ENCODE measurements at places on chromosomes 5 and 9. TPM values are rescaled to one million over a fixed set of nuclear protein-coding genes. Genes with fewer than 3 reads are reported as not detected.
A peak's percentile ranks its signal among the peaks of the same experiment; 100 is the strongest.

- no peak overlapping the region for H3K27ac ChIP-seq
- no peak for DNase-seq
- H3K4me3 ChIP-seq, result no peak overlapping the region
- no peaks in the 10 kb centered on the region for H3K4me1 ChIP-seq
- H3K36me3 ChIP-seq, result no peaks in the 10 kb centered on the region
- no peaks in the 10 kb centered on the region for H3K27me3 ChIP-seq
These were observed 78.1 kb downstream of the NDUFAF2 start for GRCh38 chr5:61023131-61023530.

- DNase-seq, result no peak
- no peaks in the 10 kb centered on the region for H3K4me1 ChIP-seq
- no peaks in the 10 kb centered on the region for H3K36me3 ChIP-seq
- no peak overlapping the region for H3K27ac ChIP-seq
- no peak overlapping the region for H3K4me3 ChIP-seq
These were observed 15.2 kb upstream of the SH3RF2 start for GRCh38 chr5:145921211-145921610.

Gene INSL6
- total RNA-seq, result not detected

Gene SMIM15
- total RNA-seq, result 15.9 TPM

DNA sequence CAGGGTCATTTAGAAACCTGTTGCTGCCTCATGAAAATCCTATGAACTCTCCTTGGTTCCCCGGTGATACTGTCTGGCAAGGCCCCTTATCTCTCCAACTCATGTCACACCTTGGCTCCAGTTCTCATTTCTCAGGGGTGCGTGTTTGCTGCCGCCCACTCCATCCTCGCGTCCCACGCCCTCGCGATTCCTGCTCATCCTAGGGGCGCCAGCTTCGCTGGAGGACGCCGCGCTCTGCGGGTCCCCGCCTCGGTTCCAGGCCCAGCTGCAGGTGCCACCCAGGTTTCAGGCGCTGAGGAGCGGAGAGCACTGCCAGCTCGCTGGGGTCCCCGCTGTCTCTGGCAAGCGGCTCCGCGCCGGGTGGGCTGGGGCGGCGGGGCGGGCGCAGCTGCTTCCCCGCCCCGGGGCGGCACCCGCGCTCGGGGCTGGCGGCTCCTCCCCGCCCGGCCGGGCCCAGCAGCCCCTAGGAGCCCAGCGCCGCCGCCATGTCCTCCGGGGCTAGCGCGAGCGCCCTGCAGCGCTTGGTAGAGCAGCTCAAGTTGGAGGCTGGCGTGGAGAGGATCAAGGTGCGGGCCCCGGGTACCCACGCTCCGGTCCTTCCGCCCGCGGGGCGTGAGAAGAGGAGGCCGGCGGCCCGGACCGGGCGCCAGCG, at the start of gene GNG10:
Gene GNG10 (plus strand): TSS at position 456 of the 652 bp plus-strand sequence. CDS start 30 bp downstream, at position 486.
- peak within 1 kb of the TSS; percentile 77 for H3K4me3 ChIP-seq
- H3K4me1 ChIP-seq, result peaks cover 22% of the 10 kb centered on the region
- peak; percentile 79 for DNase-seq

GRCh38 chr5:171495122-171495700, 75.8 kb downstream of the FGF18 start:
- H3K27ac ChIP-seq, result no peak overlapping the region
- no peak for DNase-seq
- no peaks in the 10 kb centered on the region for H3K27me3 ChIP-seq

DNA sequence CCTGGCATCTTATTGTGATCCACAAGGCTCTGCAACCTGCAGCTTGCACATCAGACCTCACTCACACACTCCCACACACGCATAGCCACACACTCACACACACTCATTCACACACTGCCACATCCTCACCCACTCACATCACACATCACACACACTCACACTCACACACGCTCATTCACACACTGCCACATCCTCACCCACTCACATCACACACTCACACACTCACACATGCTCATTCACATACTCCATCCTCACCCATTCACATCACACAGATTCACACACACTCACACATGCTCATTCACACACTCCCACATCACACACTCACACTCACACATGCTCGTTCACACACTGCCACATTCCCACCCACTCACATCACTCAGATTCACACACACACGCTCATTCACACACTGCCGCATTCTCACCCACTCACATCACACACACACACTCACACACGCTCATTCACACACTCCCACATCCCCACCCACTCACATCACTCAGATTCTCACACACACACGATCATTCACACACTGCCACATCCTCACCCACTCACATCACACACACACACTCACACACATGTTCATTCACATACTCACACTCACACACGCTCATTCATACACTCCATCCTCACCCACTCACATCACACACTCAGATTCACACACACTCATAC, 47.1 kb upstream of the RXRA start:
- no peaks in the 10 kb centered on the region for H3K27me3 ChIP-seq
- no peaks in the 10 kb centered on the region for H3K36me3 ChIP-seq
- DNase-seq, result no peak
- H3K27ac ChIP-seq, result no peak overlapping the region
- no peak overlapping the region for H3K4me3 ChIP-seq

DNA sequence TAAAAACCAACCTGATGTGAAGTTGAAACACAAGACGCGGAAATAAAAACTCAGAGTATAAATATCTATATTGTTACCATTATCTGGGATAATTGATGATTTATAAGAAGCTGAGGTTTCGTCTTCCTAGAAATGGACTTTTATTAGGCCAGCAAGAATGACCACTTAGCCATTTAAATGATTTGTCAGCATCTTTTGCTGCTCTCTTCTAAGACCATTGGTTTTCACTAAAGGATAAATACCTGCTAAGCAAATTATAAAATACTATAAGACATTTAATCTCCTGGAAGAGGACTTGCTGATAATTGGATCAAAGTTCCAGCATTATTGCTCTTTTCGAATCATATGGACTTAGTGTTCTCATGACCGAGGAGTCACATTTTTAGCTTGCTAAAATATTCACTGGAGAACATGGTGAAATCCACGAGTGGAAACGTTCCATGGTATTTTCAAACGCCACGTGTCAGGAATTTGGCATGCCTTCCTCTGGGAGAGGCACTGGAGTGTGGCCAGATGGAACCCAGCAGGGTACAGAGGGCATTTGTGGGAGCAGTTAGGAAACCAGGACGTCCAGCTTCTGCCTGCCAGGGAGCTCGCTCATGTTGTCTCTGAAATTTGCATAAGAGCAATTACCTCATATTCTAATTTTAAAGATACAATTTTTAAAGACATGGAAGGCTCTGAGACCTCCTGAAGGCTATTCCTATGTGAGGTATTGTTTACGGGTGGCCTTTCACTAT, 43.1 kb downstream of the TNFAIP8 start:
- H3K4me3 ChIP-seq, result no peak overlapping the region
- no peak overlapping the region for H3K27ac ChIP-seq
- no peaks in the 10 kb centered on the region for H3K27me3 ChIP-seq
- DNase-seq, result no peak

DNA sequence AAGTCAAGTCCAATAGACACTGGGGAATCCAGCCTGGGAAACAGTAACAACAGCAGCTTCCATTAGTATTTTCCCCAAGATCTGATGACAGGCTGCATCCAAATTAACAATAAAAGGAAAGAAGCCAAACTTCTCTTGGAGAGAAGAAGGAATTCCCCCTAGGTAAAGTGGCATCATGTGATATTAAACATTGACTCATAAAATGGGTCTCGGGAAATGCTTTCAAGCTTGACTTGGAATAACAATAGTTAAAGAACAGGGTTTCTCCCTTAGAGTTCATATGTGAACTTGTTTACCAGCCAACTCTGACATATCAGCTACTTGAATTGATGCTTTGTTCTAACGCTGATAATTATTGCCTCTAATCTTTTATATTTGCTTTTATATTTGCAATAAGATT, 45.4 kb downstream of the ENTREP1 start:
- no peaks in the 10 kb centered on the region for H3K4me1 ChIP-seq
- H3K27ac ChIP-seq, result no peak overlapping the region
- DNase-seq, result no peak

GRCh38 chr9:21684831-21685362, 117.5 kb upstream of the MTAP start:
- H3K27ac ChIP-seq, result no peak overlapping the region
- DNase-seq, result no peak
- no peaks in the 10 kb centered on the region for H3K27me3 ChIP-seq
- H3K4me1 ChIP-seq, result no peaks in the 10 kb centered on the region

GRCh38 chr9:123318202-123318601, 37.8 kb upstream of the CRB2 start:
- H3K27ac ChIP-seq, result no peak overlapping the region
- peaks cover 18% of the 10 kb centered on the region for H3K4me1 ChIP-seq
- no peak overlapping the region for H3K4me3 ChIP-seq
- no peak for DNase-seq
- no peaks in the 10 kb centered on the region for H3K36me3 ChIP-seq
- no peaks in the 10 kb centered on the region for H3K27me3 ChIP-seq

GRCh38 chr5:95070453-95070852, 214.4 kb downstream of the MCTP1 start:
- no peaks in the 10 kb centered on the region for H3K27me3 ChIP-seq
- no peaks in the 10 kb centered on the region for H3K4me1 ChIP-seq
- H3K27ac ChIP-seq, result no peak overlapping the region
- H3K4me3 ChIP-seq, result no peak overlapping the region
- no peaks in the 10 kb centered on the region for H3K36me3 ChIP-seq
- no peak for DNase-seq

- no peaks in the 10 kb centered on the region for H3K4me1 ChIP-seq
- H3K27ac ChIP-seq, result no peak overlapping the region
- no peaks in the 10 kb centered on the region for H3K27me3 ChIP-seq
- no peak for DNase-seq
- no peak overlapping the region for H3K4me3 ChIP-seq
These were observed 47.8 kb downstream of the THOC3 start for GRCh38 chr5:175920231-175920811.

Gene TMEM252
- not detected for total RNA-seq

Gene NR5A1
- not detected for total RNA-seq

Gene SIT1
- 76.9 TPM for total RNA-seq
